Smooth muscle cell of the coronary artery (primary cell): ENCODE measurements at places on chromosomes 6 and 20. TPM values are rescaled to one million over a fixed set of nuclear protein-coding genes. Genes with fewer than 3 reads are reported as not detected.

The ANKRD66 gene
- not detected in 2 replicates for total RNA-seq

The LRRN4 gene
- total RNA-seq, result under 0.01 TPM in 1 of 2 replicates, not detected in the other

The BPIFB4 gene
- total RNA-seq, result 0.23 TPM in 1 of 2 replicates, not detected in the other

The CNKSR3 gene
- total RNA-seq, result 3.5 and 5.0 TPM in 2 replicates

The CFAP206 gene
- total RNA-seq, result 0.23 and 0.59 TPM in 2 replicates

The KIAA1755 gene
- total RNA-seq, result 0.59 and 13.7 TPM in 2 replicates

The OR2H2 gene
- total RNA-seq, result not detected in 2 replicates

The CLDN20 gene
- not detected in 2 replicates for total RNA-seq

The BACH2 gene
- 0.35 and 0.60 TPM in 2 replicates for total RNA-seq

The JPH2 gene
- total RNA-seq, result 0.23 and 1.1 TPM in 2 replicates

The TRIM27 gene
- total RNA-seq, result 38.4 and 54.9 TPM in 2 replicates

The PRND gene
- total RNA-seq, result 0.35 TPM in 1 of 2 replicates, not detected in the other

The COL11A2 gene
- total RNA-seq, result 0.08 and 0.12 TPM in 2 replicates

The RHAG gene
- total RNA-seq, result not detected in 2 replicates

The POM121L2 gene
- not detected in 2 replicates for total RNA-seq

The TJAP1 gene
- total RNA-seq, result 6.5 and 7.4 TPM in 2 replicates

The SLC22A7 gene
- total RNA-seq, result not detected in 2 replicates

The HTR1E gene
- total RNA-seq, result not detected in 2 replicates

The NFATC2 gene
- total RNA-seq, result 0.60 TPM in 1 of 2 replicates, not detected in the other

The SLC26A8 gene
- under 0.01 TPM in 1 of 2 replicates, not detected in the other for total RNA-seq

The PLCB4 gene
- total RNA-seq, result 1.1 and 1.8 TPM in 2 replicates

The RAMACL gene
- total RNA-seq, result 0.98 and 1.1 TPM in 2 replicates

The CCHCR1 gene
- total RNA-seq, result 13.1 and 14.2 TPM in 2 replicates

The SLC22A16 gene
- total RNA-seq, result not detected in 2 replicates

The C6orf141 gene
- total RNA-seq, result not detected in 2 replicates

The TULP4 gene
- total RNA-seq, result 79.6 and 87.7 TPM in 2 replicates

The EPPIN gene
- not detected in 2 replicates for total RNA-seq

The PHACTR3 gene
- total RNA-seq, result not detected in 2 replicates

The COL9A3 gene
- total RNA-seq, result 0.30 TPM in 1 of 2 replicates, not detected in the other

The PBX2 gene
- 19.5 and 24.7 TPM in 2 replicates for total RNA-seq

The SLPI gene
- total RNA-seq, result not detected in 2 replicates

The FAM184A gene
- total RNA-seq, result 0.08 and 0.70 TPM in 2 replicates

The SPTLC3 gene
- total RNA-seq, result 0.98 and 2.1 TPM in 2 replicates

The VGLL2 gene
- not detected in 2 replicates for total RNA-seq

The IBTK gene
- 26.2 and 45.0 TPM in 2 replicates for total RNA-seq

The RNF39 gene
- not detected in 2 replicates for total RNA-seq

The IPCEF1 gene
- not detected in 2 replicates for total RNA-seq

The HTR1B gene
- total RNA-seq, result 0.08 TPM in 1 of 2 replicates, not detected in the other

The FKBP1C gene
- total RNA-seq, result 0.23 TPM in 1 of 2 replicates, not detected in the other

The CLPSL2 gene
- not detected in 2 replicates for total RNA-seq

The PTGIS gene
- total RNA-seq, result 157 and 209 TPM in 2 replicates

The XKR7 gene
- not detected in 2 replicates for total RNA-seq

The NOX3 gene
- not detected in 2 replicates for total RNA-seq

The RIPOR3 gene
- total RNA-seq, result 1.1 and 23.1 TPM in 2 replicates

The RAD21L1 gene
- total RNA-seq, result not detected in 2 replicates

The MICB gene
- total RNA-seq, result 5.5 and 8.8 TPM in 2 replicates

The AVP gene
- not detected in 2 replicates for total RNA-seq

The HLA-DMB gene
- total RNA-seq, result 0.08 and 0.12 TPM in 2 replicates

The HSPA1A gene
- total RNA-seq, result 47.1 and 396 TPM in 2 replicates

The MEP1A gene
- total RNA-seq, result not detected in 2 replicates
